D721Med (cell line): ENCODE measurements at places on chromosomes 7 and 10.

DNA sequence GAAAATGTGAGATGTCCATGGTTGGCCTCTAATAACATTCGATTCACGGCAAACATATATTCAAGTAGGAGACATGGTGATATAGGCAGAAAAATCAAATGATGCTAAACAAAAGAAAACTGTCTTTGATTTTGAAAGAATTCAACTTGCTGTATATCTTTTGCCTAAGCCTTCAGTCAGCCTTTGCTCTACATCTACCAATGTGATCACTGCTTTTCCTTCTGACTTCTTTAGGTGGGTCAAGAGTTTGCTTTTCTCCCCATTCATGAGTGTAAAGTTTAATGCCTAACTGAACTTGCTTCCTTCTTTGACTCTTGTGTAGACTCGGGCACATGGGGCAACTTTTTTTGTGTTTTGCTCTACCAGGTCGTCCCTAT, 417 bp upstream of the HIF1AN start:
- DNase-seq = no peak

DNA sequence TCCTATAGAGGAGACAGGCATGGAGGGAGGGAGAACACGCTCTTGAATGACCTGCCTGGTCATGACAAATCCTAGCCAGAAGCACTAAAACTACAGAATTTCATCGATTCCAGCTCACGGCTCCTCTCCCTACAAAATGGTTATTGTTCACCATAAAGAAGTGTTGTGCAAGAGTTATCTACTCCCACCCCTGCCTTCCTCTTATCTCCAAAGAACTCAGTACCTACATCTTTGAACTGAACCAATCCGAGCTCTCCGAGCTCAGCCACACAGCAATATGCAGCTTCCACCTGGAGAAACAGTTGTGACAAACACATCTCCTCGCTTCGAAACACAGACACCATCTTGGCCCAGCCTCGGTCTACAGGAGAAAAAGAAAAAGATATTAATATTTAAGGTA, 26.9 kb upstream of the TMEM213 start:
- DNase-seq = no peak

GRCh38 chr10:21517134-21518031, 8.1 kb downstream of the SKIDA1 start:
- no peak for DNase-seq

DNA sequence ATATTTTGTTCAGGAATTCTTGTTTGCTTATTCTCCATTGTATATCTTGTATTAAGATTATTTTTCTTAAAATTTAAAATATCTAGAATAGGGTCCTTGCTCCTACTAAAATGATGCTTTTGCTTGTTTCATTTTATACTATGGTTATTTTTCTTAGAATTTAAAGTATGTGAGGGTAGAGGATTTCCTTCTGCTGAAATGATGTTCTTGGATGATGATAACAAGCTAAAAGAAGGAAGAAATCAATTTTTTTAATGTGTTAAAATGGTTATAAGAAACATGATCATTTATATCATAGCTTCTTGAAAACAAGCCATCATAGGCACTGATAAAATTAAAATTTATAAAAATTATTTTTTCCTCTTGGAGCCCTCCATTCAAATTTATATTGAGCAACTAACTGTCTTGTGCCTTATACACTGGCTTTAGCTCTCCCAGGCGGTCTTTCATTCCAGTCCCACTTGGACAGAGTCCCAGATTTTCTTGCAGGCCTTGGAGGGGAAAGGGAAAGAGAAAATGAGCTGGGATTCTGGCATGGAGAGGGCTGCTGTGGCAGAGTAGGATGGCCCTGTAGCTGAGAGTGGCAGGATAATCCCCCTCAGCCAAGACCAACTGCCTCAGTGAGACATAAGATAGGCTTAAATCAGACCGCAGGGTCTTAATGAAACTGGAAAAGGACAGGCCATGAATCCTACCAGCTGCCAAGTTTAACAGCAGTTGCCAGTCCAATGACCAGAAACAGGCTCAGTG, 60.2 kb downstream of the DNAJB9 start:
- no peak for DNase-seq
